ENCODE measurements at places on chromosomes 2 and 18.

- DNase-seq: no peak
These were observed 21.6 kb upstream of the SLC40A1 start for GRCh38 chr2:189602233-189602632.

DNA sequence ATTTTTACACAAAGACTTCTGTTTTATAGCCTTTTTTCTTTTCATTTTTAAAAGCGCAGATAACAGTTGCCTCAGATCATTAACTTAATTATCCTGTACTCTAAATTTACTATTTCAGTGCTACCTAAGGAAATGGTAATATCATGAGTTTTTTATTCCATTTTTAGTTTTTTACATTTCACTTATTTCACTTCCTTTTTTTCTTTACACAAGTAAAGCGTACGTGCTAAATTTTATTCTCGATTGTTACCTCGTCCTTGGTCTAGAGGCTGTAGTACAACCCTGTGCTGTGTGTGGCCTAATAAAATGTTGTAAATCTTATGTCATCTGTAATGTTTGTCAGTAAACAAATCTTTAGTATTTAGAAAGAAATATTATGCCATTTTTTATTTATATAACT lies 49.2 kb downstream of the CRIM1 start:
- DNase-seq: no peak

DNA sequence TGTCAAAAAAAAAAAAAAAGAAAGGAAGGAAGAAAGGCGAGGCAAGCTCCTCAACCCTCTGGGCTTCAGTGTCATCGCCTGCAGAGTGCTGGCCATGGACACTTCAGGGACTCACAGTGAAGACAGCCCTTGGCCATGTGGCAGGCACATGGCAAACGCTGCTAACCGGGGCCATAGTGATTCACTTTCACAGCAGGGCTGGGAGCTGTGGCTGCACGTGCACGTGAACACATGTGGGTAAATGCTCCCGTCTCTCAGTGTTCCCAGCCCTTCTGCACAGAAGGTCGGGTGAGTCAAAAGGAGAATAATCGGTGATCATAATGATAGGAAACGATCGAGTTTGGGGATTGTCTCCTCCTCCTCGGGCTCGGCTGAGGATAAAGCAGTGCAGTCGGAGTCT lies 46.1 kb upstream of the UBE2F start:
- DNase-seq: no peak

- no peak for DNase-seq
These were observed 1225.8 kb downstream of the SUCLG1 start for GRCh38 chr2:83233326-83233725.

- DNase-seq: no peak
These were observed 1.7 kb downstream of the METTL4 start for GRCh38 chr18:2569338-2570207.

DNA sequence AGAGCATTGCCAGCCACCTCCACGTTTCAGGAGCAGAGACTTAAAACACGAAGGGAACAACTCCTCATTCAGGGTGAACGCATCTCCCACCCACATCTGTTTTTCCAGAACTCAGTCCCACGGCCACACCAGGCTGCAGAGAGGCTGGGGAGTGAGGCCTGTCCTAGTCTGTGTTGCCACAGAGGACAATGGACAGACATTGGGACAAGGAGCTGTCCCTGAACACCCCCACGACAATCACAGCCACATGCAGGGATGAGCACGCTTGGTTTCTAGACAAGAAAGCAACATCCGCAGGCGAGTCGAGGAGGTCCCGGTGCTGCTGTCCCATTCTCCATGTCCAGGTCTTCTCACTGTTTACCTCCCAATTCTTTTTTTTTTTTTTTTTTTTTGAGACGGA lies 167.4 kb downstream of the EIPR1 start:
- no peak for DNase-seq

- DNase-seq: peak; percentile 41
These were observed 77.7 kb upstream of the SMAD2 start for GRCh38 chr18:48007955-48008701.

DNA sequence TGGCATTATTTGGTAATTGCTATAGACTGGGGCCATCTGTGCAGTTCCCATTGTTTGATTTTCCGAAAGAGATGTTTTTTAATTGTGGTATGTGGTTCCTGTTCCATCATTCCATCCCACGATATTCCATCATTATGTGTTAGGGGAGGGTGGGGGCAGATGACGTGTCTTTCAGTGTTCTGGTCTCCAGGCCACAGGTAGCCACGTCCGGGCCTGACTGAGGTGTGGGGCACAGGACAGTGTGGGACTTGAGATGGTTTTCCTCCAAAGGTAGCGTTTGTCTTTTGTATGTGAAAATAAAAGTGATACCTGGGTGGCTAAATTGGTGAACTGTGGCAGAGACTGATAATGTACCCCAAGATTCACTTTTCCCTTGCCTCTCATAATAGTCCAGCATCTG lies 192.2 kb upstream of the HAAO start:
- DNase-seq: no peak

DNA sequence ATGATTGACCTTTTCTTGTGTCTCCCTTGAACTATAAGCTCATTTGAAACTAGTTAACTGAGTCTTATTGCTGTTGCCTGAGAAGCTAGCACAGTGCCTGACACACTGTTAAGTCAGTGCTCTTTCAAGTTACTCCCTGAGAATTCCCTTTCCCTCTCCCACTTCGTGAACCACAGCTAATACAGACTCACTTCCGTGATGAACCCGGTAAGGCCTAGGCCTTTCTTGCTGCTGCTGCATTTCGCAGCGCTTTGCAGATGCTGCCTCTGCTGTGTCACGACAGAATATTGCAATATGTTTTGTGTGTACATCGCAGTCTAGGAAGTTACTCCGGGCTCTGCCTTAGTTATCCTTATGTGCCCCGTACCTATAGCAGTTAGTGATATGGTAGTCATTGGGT lies 42.8 kb downstream of the LIMS1 start:
- no peak for DNase-seq

DNA sequence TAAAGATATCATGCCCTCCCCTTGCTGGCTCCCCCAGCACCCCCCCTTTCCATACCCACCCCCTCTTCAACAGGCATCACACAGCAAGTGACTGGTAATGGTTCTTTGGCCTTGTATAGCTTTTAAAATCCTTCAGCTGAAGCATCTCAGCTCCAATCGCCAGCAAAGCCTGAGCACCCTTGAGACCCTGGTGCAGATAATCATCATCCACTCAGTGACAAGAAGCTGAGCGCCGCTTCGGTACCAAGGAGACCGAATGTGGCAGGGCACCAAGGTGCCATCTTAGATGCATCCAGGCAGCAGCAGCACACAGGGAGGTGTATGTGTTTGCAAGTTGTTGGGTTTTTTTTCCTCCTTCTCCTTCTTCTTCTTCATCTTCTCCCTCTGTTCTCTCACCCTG lies 232.7 kb downstream of the BCL11A start:
- no peak for DNase-seq

DNA sequence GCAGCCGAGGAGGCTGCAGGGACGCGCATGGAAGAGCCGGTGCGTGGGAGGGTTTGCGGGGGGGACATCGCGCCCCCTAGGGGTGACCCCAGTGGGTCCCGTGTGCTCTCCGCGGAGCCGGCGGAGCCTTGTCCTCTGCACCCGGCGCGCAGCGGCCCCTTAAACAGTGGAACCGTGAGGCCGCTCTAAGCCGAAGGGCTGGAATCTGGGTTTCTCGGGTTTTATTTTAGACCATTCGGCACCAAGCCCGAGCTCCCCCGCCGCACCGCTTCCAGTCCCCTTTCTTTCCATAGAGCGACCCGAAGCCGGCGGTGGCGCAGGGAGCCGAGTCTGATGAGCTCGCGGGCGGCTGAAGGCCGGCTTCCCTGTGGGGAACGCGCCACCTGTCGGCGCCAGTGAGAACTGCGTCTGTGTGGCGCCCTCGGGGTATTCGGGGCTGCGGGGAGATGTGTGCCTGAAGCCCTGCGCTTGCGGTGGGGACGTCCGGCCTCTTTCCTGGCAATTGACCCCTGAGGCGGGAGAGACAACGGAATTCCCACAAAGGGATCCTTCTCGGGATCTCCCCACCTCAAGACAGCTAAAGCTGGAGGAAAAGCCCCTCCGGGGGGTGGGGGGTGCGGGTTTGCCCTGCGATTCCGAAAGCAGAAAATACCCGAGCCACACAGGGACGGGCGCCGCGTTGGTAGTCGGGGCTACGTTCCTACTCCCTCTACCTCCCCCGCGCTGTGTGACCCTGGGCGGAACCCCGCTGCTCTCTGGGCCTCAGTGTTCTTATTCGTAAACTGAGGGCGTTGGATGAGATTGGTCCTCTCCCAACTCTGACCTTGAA lies 8.2 kb upstream of the EN1 start:
- DNase-seq: peak; percentile 83

DNA sequence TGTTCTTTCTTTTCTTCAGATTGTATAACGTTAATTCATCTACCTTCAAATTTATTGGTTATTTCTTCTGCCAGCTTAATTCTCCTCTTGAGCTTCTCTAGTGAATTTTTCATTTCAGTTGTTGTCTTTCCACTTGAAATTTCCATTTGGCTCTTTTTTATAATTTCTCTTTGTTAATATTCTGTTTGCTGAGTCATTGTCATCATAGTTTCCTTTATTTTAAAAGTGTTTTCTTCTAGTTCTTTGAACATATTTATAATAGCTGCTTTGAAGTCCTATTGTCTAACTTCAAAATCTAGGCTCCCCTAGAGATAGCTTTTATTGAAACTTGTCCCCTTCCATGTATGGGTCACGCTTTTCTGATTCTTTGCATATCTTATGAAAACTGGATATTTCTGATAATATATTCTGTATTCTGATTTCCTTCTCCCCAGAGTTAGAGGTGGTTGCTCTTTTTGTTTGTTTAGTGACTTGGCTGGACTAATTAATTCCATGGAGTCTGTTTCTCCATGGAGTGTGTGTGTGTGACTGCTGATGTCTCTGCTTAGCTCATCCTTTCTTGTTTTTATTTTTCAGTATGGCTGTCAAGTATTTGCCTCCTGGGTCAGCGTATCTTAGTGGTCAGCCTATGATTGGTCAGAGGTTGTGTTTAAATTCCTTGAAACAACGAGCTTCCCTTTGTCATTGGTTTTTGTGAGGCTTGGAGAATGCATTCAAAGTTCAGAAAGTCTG lies 47.6 kb downstream of the DIS3L2 start:
- no peak for DNase-seq
